ENCODE measurements at places on chromosomes 7 and 10. TPM values are rescaled to one million over a fixed set of nuclear protein-coding genes. Genes with fewer than 3 reads are reported as not detected.

The TRPV6 gene
- not detected for total RNA-seq

The CYP3A7 gene
- total RNA-seq = not detected

The PTPRN2 gene
- total RNA-seq = not detected

The UCMA gene
- total RNA-seq = not detected

The HSPB1 gene
- 79.5 TPM for total RNA-seq

The PEX1 gene
- 9.6 TPM for total RNA-seq

GRCh38 chr7:20270371-20270770, 53.2 kb upstream of the MACC1 start:
- no peaks in the 10 kb centered on the region for H3K36me3 ChIP-seq
- no peak overlapping the region for H3K27ac ChIP-seq
- no peak for DNase-seq
- H3K4me1 ChIP-seq = peaks cover 14% of the 10 kb centered on the region
- H3K27me3 ChIP-seq = no peaks in the 10 kb centered on the region

DNA sequence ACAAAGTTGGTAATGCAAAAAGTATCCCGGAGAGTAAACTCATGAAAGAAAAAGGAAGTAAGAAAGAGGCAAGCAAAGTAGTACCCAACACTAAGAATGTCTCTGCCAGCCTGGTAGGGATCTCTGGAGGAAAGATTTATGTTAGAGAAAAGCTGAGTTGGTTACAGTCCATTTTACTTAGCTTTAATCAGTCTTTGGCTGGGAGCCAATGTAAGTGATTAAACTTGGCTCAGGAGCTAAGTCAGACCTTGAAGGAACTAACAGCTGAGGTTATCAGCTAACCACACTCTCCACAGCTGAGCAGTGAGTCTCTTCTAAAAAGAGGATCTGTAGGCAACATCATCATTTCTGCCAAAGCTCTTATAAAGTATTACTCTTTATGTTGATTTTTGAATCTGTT, 148.0 kb downstream of the ANKRD7 start:
- H3K27ac ChIP-seq = no peak overlapping the region
- peak; percentile 0 for DNase-seq
- H3K27me3 ChIP-seq = no peaks in the 10 kb centered on the region
- no peak overlapping the region for H3K4me3 ChIP-seq

DNA sequence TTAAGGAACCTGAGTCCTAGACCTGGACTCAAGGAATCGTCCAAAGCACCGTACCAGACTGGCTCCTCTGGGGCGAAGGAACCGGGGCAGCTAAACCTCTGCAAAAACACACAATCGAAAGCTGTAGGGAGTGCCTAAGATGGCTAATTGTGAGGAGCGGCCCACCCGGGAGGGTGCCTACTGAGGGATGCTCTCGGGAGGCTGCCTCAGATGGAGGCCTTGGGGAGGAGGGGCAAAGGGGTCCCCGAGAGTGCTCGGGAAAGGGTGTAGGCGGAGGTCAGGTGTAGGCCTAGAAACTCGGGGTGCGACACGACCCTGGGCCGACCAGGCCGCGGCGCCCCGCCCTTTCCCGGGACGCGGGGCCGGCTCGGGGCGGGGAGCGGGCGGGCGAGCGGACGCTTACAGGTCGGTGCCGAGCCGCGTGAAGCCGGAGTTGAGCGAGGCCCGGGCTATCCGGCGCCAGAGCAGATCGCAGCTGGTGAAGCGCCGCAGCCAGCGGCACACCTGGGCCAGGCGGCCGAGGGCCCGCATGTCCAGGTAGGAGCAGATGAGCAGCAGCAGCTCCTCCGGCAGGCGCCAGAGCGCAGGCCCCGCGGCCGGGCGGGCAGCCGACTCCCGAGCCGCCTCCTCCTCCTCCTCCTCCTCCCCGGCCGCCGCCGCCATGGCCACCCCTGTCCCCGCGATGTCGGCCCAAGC, 844 bp downstream of the FBXW4 start:
- H3K36me3 ChIP-seq = no peaks in the 10 kb centered on the region
- peak; percentile 77 for DNase-seq
- no peaks in the 10 kb centered on the region for H3K27me3 ChIP-seq
- peak overlapping the region; percentile 80 for H3K27ac ChIP-seq
- H3K4me1 ChIP-seq = peaks cover 11% of the 10 kb centered on the region

- H3K4me1 ChIP-seq = peaks cover 6% of the 10 kb centered on the region
- no peak overlapping the region for H3K27ac ChIP-seq
- H3K36me3 ChIP-seq = no peaks in the 10 kb centered on the region
- no peak for DNase-seq
Measured at GRCh38 chr10:549391-549790, 140.1 kb downstream of the DIP2C start.

- peak; percentile 38 for DNase-seq
- H3K36me3 ChIP-seq = no peaks in the 10 kb centered on the region
- H3K4me1 ChIP-seq = no peaks in the 10 kb centered on the region
- no peak overlapping the region for H3K27ac ChIP-seq
- no peaks in the 10 kb centered on the region for H3K27me3 ChIP-seq
Measured at GRCh38 chr7:40316176-40316575, 181.4 kb downstream of the SUGCT start.

GRCh38 chr10:24969841-24970281, 17.5 kb upstream of the PRTFDC1 start:
- H3K4me1 ChIP-seq = peaks cover 17% of the 10 kb centered on the region
- peak overlapping the region; percentile 20 for H3K27ac ChIP-seq
- H3K4me3 ChIP-seq = no peak overlapping the region
- DNase-seq = peak; percentile 47

- no peaks in the 10 kb centered on the region for H3K27me3 ChIP-seq
- H3K4me3 ChIP-seq = no peak overlapping the region
- DNase-seq = peak; percentile 9
Measured at GRCh38 chr7:20395104-20395503, 64.4 kb downstream of the ITGB8 start.

DNA sequence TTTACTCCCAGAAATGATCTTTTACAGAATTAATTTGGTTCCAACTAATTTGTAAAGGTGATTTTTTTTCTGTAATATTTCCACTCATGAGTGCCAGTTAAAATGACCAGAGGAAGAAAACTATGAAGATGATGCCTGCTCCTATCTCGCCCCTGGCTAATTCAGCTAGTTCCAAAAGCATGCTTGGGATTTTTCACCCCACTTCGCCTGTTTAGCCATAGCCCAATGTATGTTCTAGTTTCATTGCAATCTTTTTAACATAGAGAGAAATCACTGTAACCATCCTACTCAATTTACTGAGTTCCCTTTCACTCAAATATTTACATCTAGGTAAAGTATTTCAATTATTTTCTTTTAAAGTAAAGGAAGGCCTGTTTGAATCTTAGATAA, 23.0 kb upstream of the STK17A start:
- H3K27me3 ChIP-seq = no peaks in the 10 kb centered on the region
- no peak for DNase-seq
- H3K4me1 ChIP-seq = no peaks in the 10 kb centered on the region
- H3K36me3 ChIP-seq = no peaks in the 10 kb centered on the region

DNA sequence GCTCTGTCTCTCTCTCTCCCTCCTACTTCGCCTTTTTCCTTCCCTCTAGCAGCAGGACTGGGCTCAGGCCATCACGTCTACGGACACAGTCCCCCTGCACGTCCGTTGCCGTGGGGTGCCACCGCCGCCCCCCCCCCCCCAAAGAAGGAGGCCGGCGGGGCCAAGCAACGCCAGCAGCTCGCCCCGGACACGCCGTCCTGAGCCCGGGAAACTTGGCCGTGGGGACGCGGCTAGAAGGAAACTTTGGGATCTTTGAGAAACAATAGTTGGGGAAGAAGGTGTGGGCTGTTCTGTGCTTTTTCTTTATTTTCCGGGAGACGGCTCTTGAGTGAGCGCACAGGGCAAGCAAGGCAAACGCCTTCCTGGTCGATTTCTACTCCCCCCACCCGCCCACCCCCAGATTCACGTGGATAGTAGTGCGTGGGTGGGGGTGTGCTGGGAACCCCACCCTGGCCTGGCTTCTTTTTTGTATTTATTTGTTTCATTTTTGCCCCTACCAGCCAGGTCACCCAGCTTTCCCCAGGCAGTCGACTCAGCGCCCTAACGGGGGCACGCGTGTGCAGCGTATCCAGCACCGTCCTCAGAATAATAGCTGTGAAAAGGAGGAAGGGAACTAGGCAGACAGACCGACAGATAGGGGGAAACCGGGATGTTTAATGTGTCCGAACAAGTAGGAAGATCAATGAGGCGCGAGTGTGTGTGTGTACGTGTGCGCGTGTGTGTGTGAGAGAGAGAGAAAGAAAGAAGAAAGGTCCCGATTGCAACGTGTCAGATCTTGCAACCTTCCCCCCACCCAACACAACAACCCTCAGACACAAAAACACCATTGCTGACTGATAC, 1.4 kb downstream of the MXI1 start:
- no peaks in the 10 kb centered on the region for H3K36me3 ChIP-seq
- peak; percentile 77 for DNase-seq
- H3K4me1 ChIP-seq = peaks cover 9% of the 10 kb centered on the region
- peak overlapping the region; percentile 90 for H3K4me3 ChIP-seq
- peak overlapping the region; percentile 88 for H3K27ac ChIP-seq
- H3K27me3 ChIP-seq = no peaks in the 10 kb centered on the region

- no peaks in the 10 kb centered on the region for H3K36me3 ChIP-seq
- H3K27ac ChIP-seq = no peak overlapping the region
- DNase-seq = peak; percentile 73
Measured at GRCh38 chr10:32253276-32253675, 93.7 kb downstream of the EPC1 start.

GRCh38 chr7:137287651-137288258, 55.8 kb downstream of the PTN start:
- no peaks in the 10 kb centered on the region for H3K36me3 ChIP-seq
- peak; percentile 46 for DNase-seq
- no peak overlapping the region for H3K27ac ChIP-seq
- H3K27me3 ChIP-seq = no peaks in the 10 kb centered on the region
- no peaks in the 10 kb centered on the region for H3K4me1 ChIP-seq
- no peak overlapping the region for H3K4me3 ChIP-seq

Measured in GM23248 (cell line).